ENCODE measurements at places on chromosomes 2 and 18.

DNA sequence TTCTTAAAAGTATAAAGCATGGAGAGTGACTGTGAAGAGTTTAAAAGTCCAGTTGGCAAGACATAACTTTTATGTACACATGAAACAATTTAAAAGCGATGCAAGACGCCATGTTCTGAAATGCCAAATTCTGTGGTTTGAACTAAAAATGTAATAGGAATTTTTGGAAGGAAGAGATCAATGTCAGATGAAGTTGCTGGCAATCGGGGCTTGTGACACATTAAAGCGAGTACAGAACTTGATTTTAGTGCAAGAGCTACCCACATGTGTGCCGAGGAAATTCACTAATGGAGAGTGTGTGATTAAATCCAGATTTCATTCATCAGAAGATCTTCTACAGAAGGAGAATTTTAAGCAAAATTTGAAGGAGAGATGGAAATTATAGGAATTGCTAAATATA is 220.2 kb upstream of the CCDC68 start:
- no peak for DNase-seq

DNA sequence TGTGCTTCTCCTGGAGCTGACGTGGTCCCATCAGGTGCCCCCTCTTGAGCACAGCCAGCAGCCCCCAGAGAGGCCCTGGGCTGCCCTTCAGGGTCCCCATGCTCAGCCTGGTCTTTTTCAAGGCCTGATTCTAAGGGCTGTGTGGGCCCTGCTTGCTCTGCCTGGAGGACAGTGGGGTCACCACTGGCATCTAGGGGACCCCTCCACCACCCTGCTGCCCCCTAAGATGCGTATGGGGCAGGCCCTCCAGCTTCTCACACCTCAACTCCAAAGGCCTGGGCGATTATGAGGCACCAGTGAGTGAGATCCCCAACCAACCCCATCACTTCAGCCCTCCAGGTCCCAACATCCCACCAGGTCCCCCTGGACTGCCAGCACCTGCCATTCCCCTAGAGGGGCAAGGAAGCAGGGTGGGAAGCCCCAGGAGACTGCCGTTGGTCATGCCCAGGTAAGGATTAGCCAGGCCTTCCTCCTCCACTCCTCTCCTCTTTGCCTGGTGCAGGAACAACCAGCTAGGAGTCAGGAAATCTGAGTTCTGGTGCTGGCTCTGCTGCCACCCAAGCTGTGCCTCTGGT is 114.4 kb downstream of the SMAD7 start:
- no peak for DNase-seq

GRCh38 chr18:23825978-23826405 is 136.7 kb downstream of the LAMA3 start:
- peak; percentile 80 for DNase-seq

GRCh38 chr2:177207101-177207500 is 5.5 kb upstream of the HNRNPA3 start:
- DNase-seq: no peak

DNA sequence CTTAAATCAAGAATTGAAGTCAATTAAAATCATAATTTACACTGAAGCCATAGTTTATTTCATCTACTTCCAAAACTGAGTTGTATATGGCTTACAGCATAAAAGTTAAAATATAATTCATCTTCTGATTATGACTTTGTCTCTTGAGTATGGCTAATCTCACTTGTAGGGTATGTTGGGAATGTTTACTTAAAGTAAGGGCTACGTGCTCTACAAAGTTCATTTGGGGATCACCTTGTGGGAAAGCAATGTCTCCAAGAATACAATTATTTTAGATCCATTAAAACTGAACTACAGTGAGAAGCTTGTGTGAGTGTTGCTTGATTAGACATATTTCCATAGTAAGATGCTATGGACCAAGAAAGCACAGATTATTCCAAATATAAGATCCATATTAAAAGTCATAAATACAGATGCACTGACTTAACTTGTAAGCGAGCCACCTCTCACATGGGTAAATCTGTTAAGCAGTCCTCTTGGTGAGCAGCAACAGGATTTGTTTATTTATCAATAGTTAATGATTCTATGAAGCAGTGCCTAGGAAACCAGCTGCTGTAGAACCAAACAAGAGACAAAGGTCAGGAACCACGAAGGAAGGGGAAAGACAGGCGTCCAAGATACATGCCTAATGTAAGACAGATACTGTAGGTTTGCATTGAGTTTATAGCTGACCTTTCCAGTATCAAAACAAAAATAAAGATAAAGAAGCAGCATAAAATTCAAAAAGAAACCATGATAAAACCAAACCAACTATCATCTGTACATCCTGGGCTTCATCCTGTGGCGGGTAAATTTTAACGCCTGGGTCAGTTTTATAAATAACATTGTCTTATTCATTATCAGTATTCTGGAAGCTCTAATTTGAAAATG is 24.8 kb downstream of the DSG4 start:
- no peak for DNase-seq

- no peak for DNase-seq
Measured at GRCh38 chr2:238473014-238473413, 46.3 kb downstream of the ASB1 start.
